ENCODE measurements at places on chromosomes 7 and 10. TPM values are rescaled to one million over a fixed set of nuclear protein-coding genes. Genes with fewer than 3 reads are reported as not detected.

The SOSTDC1 gene
- total RNA-seq: 32.1 TPM

The DENND2A gene
- total RNA-seq: 2.5 TPM

The HGF gene
- 1.4 TPM for total RNA-seq

The CNPY1 gene
- not detected for total RNA-seq

The FLNC gene
- 5.0 TPM for total RNA-seq

The GIMAP1 gene
- 2.2 TPM for total RNA-seq

The HOXA4 gene
- total RNA-seq: 1.6 TPM

The DNAH11 gene
- total RNA-seq: 2.4 TPM

The ASIC3 gene
- 2.3 TPM for total RNA-seq

The TMEM248 gene
- 55.6 TPM for total RNA-seq

The ACSM6 gene
- 4.3 TPM for total RNA-seq

The SPDYE16 gene
- total RNA-seq: not detected

The PSD gene
- total RNA-seq: 3.0 TPM

Data from lower leg skin (tissue), 4 donors.